ENCODE measurements at places on chromosomes 12 and 14.

- DNase-seq, result no peak
These were observed 760.1 kb downstream of the RPS29 start for GRCh38 chr14:48826058-48826457.

DNA sequence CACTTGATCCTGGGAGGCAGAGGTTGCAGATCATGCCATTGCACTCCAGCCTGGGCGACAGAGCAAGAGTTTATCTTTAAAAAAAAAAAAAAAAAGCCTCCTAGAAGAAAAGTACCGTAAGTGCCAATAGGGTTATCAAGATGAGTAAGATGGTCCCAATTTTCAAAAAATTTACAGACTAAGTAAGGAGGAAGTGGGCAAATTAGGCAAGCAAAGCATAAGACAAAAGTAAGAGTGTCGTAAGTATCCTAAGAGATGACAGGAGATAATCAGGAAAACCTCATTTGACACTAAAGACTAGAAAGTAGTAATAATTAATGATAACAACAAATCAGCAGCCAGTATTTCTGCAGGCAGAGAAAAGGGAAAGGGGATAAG, 12.2 kb downstream of the PYM1 start:
- DNase-seq, result no peak

DNA sequence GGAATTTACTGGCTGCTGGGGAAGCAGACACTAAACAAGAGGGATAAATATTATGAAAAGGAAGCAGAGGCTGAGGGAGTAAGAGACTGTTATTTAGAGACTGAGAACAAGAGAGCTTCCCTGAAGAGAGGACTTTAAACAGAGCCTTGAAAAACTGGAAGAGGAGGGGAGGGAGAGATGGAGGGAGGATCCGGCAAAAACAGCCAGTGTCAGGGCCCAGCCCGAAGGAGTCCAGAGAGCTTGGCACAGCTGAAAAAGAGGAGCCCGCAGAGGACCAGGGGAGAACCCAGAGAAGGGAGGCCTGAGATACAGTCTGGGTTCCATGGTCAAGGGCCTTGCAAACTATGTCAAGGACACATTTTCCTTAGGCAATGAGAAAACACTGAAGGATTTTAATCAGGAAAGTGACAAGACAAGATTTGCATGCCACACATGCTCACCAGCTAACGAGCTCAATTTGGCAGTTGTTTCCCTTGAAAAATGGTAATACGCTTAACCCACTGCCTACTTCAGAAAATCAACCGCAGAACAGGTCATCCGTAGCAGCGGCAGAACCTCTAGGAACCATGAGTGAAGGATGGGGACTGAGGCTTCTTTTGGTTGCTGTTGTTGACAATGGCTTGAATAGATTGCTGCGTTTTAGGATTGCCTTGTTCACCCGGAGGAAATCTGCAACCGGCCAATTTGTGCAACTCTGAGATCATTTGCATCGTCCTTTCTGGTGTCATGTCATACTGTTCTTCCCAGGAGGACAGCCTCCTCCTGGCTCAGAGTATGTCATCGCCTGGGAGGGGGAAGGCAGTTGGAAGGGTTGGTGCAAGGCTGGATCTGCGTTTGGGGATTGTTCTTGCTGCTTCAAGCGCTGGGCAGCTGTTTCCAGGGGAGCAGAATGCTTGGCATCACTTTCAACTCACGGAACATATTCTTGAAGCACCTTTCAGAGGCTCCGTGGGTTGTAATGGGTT, 108.2 kb downstream of the PRMT8 start:
- DNase-seq, result no peak

DNA sequence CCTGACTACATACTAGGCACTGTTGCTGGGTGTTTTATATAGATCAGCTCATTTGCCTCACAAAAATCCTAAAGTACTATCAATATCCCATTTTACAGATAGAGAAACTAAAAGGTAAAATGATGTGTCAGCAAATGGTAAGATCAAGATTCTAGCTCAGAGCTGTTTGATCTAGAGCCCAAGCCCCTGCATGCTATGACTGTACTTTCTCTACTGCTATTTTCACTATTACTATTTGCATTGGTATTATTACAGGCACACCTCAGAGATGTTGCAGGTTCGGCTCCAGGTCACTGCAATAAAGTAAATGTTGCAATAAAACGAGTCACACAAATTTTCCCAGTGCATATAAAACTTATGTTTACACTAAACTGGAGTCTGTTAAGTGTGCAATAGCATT, 10.9 kb downstream of the ISCU start:
- no peak for DNase-seq

DNA sequence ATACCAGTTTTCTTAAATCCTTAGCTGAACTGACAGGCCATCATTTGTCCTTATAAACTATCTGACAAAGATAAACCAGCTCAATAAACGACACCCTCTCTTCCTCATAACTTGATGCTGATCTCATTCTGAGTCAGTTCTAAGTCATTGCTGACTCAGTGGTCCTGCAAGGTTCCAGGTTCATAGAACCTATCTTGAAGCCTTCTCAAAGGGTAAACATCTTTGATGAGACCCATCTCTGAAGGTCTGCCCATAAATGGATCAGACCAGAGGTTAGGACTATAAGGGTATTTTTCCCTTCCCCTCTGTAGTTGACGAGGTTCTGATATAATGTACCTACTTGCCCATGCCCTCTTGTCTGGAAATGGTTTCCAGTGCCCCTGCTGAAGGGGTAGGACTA, 11.9 kb downstream of the NAA25 start:
- DNase-seq, result no peak

DNA sequence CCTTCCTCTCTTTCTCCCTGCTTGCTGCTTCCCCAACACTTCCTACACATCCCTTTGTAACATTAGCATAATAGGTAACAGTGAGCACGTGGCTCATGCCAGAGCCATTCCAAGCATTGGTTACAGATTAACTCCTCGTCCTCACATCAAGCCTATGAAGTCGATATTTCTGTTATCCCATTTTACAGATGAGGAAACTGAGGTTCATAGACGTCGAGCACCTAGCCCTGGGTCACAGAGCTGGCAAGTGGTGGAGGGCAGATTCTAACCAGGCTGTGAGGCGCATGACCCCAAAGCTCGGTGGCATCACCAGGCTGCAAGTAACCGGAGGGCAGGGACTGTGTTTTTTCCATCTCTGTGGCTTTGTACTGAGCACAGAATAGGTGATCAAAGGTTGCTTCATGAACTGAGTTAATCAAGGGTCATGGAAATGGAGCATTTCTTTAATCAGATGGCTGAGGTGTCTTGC, 5.7 kb upstream of the SERPINA1 start:
- DNase-seq, result no peak

GRCh38 chr12:116454950-116455447, 104.2 kb upstream of the MAP1LC3B2 start:
- no peak for DNase-seq

GRCh38 chr14:38127356-38127755, 80.3 kb upstream of the SSTR1 start:
- no peak for DNase-seq

- no peak for DNase-seq
These were observed 414.1 kb downstream of the KCNH5 start for GRCh38 chr14:62631176-62631575.
